ENCODE measurements at places on chromosomes 3 and 15.

- no peak for DNase-seq
These were observed 46.1 kb downstream of the EFCAB12 start for GRCh38 chr3:129382366-129382765.

DNA sequence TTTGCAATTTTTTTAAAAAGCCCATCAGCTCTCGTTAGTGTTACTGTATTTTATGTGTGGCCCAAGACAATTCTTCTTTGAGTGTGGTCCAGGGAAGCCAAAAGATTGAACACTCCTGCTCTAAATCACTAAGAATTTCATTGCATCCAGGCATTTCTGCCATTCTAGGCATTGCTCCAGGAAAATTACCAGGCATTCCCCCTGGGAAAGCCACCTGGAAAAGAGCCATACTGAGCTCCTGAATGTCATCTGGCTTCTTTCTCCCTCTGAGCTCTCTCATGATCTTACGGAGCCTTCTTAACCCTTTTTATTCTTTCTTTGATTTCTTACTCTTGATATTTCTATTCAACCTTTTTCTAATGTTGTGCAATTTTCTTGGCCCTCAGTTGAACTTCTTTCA lies 202.2 kb downstream of the DOCK3 start:
- DNase-seq = no peak

DNA sequence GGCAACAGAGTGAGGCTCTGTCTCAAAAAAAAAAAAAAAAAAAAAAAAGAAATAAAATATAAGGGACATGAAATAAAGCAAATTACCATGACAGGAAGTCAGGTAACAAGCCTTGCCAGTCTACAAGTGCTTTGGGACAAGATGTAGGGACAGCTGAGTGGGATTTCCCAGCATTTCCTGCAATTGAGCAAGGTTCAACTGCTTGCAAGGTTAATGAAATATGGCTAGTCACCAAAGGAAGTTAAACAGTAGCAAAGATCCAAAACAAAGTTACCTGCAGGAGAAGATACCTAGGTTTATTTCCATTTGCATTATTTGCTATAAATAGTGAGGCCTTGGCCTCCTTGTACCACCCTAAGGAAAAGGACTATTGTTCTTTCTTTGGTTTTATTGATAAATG lies 22.3 kb upstream of the CNOT10 start:
- no peak for DNase-seq

DNA sequence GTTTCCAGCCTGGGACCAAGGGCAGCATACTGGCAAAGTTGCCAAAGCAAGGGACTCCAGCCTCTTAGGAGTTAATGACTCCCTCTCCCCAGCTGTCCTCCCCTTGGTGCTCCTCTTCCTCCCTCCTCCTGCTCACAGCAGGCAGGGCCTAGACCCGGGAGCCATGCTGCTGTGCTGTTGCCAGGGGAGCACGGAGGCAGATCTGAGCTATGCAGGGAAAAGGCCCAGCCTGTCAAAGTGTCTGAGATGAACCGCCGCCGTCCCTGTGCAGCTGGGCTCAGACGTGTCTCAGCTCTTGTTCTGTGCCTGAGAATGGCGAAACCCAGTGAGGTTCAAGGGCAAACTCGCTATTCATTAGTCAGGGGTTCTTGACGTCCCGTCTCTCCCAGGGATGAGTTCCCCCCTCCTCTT lies 60.8 kb upstream of the POLG start:
- no peak for DNase-seq

- no peak for DNase-seq
These were observed 228 bp downstream of the GLT8D1 start for GRCh38 chr3:52705438-52705687.

DNA sequence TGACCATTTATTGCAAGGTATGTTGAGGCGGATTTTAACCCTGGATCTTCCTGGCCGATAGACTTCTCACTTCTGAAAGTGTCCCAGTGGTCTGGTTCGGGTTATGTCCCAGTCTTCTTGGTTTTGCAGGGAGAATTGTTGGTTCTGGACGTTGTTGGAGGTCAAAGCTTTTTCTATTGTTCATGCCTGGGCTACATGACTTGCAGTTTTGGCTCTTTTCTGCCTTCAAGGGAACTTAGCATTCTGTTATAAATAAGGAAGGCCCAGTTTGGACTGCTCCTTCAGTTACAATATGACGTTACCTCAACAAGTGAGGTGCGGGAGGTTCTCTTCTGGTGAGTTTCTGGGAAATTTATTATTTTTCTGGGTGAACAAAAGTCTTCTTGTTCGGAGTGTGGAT lies 614.3 kb downstream of the DIPK2A start:
- no peak for DNase-seq

GRCh38 chr3:197520311-197521276 lies 35.2 kb downstream of the BDH1 start:
- DNase-seq = no peak

GRCh38 chr3:133330522-133330921 lies 69.3 kb upstream of the BFSP2 start:
- DNase-seq = no peak

DNA sequence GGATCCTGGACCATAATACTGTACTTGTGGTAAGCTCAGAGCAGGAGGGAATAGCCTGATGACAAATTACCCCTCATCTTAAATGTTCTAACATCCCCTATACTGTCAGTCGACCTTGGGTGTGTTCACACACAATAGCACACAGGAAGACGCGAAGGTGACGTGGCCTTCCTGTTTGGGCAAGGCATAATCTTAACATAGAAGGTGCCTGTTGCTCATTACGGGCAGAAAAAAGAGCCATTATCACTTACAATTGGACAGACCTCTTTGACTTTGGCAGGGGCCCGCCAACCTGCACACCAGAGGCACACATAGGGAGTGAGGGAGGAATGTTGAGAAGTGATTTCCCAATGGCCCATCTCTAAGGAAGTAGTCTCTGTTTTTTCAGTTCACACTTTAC lies 144.2 kb downstream of the ANO10 start:
- DNase-seq = peak; percentile 84

DNA sequence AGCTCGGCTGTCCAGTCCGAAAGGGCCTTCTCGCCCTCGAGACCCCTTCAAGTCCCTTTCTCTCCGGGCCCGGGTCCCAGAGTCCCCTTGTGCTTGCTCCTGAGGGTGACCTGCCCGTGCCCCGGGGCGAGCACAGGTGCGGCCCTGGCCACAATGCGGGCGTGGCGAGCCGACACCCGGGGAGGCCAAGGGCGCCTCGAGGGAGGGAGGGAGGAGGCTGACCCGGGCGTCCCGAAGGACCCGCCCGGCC lies 810 bp upstream of the MEF2A start:
- DNase-seq = no peak

DNA sequence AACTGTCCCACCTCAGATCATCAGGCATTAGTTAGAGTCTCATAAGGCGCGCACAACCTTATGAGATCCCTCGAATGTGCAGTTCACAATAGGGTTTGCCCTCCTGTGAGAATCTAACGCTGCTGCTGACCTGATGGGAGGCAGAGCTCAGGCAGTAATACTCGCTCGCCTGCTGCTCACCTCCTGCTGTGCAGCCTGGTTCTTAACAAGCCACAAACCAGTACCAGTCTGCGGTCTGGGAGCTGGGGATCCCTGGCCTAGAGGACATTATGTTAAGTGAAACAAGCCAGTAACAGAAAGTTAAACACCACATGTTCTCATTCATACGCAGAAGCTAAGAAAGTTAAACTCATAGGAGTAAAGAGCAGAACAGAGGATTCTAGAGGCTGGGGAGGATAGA lies 47.0 kb downstream of the MAP3K13 start:
- DNase-seq = no peak

- DNase-seq = peak; percentile 80
These were observed 62.8 kb upstream of the PLSCR4 start for GRCh38 chr3:146313746-146314111.

DNA sequence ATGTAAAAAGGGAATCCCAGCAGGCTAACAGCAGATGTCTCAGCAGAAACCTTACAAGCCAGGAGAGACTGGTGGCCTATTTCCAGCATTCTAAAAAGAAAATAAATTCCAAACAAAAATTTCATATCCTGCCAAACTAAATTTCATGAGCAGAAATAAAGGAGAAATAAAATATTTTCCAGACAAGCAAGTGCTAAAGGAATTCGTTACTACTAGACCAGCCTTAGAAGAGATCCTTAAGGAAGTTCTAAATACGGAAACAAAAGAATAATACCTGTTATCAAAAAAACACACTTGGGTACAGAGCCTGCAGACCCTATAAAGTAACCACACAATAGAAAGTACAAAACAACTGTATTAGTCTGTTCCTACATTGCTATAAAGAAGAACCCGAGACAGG lies 41.4 kb downstream of the HDGFL3 start:
- DNase-seq = no peak

GRCh38 chr3:17039594-17039993 lies 154.8 kb downstream of the PLCL2 start:
- DNase-seq = peak; percentile 50

- no peak for DNase-seq
These were observed 22.9 kb upstream of the UTS2B start for GRCh38 chr3:191353022-191353777.

- no peak for DNase-seq
These were observed 4.2 kb upstream of the FGF7 start for GRCh38 chr15:49418811-49419210.

DNA sequence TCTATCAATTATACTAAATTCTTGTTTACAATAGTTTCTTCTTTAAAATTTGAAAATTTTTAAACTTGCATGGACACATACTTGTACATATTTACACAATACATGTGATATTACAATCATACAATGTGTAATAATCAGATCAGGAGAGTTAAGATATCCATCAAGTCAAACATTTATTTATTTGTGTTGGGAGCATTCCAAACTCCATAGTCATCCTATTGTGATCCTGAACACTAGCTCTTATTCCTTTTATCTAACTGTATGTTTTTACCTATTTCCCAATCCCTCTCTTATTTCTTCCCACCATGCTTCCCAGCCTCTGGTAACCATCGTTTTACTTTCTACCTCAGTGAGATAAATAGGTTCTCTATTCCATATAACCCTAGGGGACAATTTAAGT lies 1219.2 kb downstream of the ZPLD1 start:
- DNase-seq = no peak

GRCh38 chr3:35616346-35616745 lies 23.0 kb upstream of the ARPP21 start:
- no peak for DNase-seq

DNA sequence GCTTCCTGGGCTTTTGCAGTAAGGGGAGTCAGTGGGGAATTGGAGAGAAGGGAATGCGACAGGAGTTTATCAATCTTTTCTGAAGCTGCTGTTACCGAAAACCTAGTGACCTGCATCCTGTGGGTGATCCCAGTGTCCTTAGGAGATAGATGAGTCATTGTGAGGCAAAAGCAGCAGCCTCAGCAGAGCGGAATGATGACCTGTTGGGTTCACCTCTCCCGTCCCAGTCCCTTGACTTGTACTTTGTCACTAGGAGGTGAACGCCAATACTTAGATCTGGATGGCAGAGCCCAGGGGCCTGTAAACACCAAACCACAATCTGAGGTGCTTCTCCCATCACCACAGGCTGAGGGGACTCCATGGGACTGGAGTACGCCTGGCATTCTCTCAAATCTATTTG lies 17.9 kb downstream of the CDAN1 start:
- no peak for DNase-seq

GRCh38 chr3:8443829-8444791 lies 57.5 kb upstream of the LMCD1 start:
- DNase-seq = peak; percentile 98

- peak; percentile 64 for DNase-seq
These were observed 57.8 kb downstream of the STARD5 start for GRCh38 chr15:81265944-81266775.

GRCh38 chr15:68578175-68578979 lies 416 bp upstream of the CORO2B start:
- no peak for DNase-seq

GRCh38 chr3:119796785-119797184 lies 14.9 kb downstream of the NR1I2 start:
- DNase-seq = no peak

DNA sequence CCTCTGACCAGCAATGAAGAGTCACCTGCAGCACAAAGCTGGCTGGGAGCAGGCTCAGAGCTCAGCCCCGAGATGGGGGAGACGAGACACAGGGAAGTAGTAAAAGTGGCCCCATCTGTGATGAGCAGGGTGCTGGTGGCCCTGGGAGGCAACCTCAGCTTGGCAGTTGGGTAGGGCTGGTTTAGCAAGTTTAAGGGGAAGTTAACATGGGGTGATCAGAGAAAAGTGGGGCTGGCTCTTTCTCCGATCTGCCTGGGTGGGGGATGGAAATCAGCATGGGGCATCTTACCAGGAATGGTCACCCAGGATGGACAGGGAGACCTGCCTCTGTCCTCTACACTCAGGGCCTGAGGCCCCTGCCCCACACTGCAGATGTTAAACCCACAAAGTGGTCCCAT lies 29.9 kb upstream of the SFMBT1 start:
- DNase-seq = no peak

DNA sequence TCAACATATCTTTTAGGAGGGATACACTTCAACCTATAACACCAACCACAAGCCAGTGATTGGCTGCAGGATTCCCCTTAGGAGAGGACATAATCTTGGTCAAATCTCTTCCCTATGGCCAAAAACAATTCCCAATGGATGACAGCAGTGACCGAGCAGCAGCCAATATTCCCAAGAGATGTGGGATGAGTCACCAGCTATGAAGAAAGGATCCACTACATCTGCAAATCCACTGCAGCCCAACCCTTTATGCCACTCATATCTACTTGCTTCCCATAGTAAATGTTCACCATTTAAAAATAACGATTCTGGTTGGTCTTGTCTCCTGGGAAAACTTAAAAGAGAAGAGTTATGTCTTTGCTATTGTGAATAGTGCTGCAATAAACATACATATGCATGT lies 4.5 kb upstream of the IQCF5 start:
- DNase-seq = no peak
